ENCODE measurements at places on chromosomes 3 and 15. TPM values are rescaled to one million over a fixed set of nuclear protein-coding genes. Genes with fewer than 3 reads are reported as not detected.

The UPK1B gene
- total RNA-seq, result 5.2 TPM

- no peaks in the 10 kb centered on the region for H3K4me1 ChIP-seq
- H3K27me3 ChIP-seq, result no peaks in the 10 kb centered on the region
- no peak overlapping the region for H3K27ac ChIP-seq
- no peak overlapping the region for H3K4me3 ChIP-seq
Measured at GRCh38 chr3:110710603-110711002, 361.0 kb upstream of the NECTIN3 start.

- no peak overlapping the region for H3K4me3 ChIP-seq
- no peaks in the 10 kb centered on the region for H3K27me3 ChIP-seq
- no peaks in the 10 kb centered on the region for H3K36me3 ChIP-seq
- no peak overlapping the region for H3K27ac ChIP-seq
Measured at GRCh38 chr3:36197151-36197550, 183.2 kb upstream of the STAC start.

- no peaks in the 10 kb centered on the region for H3K27me3 ChIP-seq
- H3K4me3 ChIP-seq, result no peak overlapping the region
- no peaks in the 10 kb centered on the region for H3K4me1 ChIP-seq
- no peak overlapping the region for H3K27ac ChIP-seq
- no peak for DNase-seq
Measured at GRCh38 chr3:62926494-62926893, 51.3 kb upstream of the CADPS start.

- no peak overlapping the region for H3K4me3 ChIP-seq
- H3K27ac ChIP-seq, result no peak overlapping the region
- H3K27me3 ChIP-seq, result no peaks in the 10 kb centered on the region
- no peaks in the 10 kb centered on the region for H3K36me3 ChIP-seq
Measured at GRCh38 chr3:58607816-58608215, 30.6 kb upstream of the FAM107A start.

- no peaks in the 10 kb centered on the region for H3K36me3 ChIP-seq
- peak overlapping the region; percentile 80 for H3K27ac ChIP-seq
- H3K27me3 ChIP-seq, result no peaks in the 10 kb centered on the region
- DNase-seq, result no peak
- H3K4me3 ChIP-seq, result peak overlapping the region; percentile 29
Measured at GRCh38 chr3:112635674-112636073, 5.3 kb downstream of the CCDC80 start.

DNA sequence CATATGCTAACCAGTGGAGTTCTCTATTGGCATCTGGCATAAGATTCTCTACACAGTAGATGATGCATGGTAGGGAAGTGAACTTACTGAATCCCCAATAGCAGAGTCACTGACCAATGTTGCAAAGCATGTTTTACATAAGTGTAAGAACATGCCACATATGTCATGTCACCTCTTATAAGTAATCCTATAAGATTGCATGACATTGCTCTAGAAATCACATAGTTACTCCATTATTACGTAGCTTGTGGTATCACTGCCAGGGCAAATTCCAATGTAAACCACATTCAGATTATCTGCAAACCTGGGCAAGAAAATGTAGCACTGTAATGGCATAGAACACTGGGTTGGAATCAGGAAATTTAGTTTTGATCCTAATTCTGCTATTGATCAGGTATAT, 198.2 kb upstream of the UMPS start:
- H3K27ac ChIP-seq, result no peak overlapping the region
- no peak overlapping the region for H3K4me3 ChIP-seq
- no peaks in the 10 kb centered on the region for H3K4me1 ChIP-seq
- no peaks in the 10 kb centered on the region for H3K36me3 ChIP-seq

- H3K36me3 ChIP-seq, result peaks cover 30% of the 10 kb centered on the region
- H3K4me3 ChIP-seq, result no peak overlapping the region
- DNase-seq, result no peak
- H3K4me1 ChIP-seq, result no peaks in the 10 kb centered on the region
- no peaks in the 10 kb centered on the region for H3K27me3 ChIP-seq
Measured at GRCh38 chr3:182855076-182855475, 61.8 kb downstream of the ATP11B start.

The GAP43 gene
- total RNA-seq, result 1.7 TPM

GRCh38 chr3:81923038-81923437, 161.6 kb upstream of the GBE1 start:
- no peaks in the 10 kb centered on the region for H3K27me3 ChIP-seq
- no peak for DNase-seq
- no peaks in the 10 kb centered on the region for H3K36me3 ChIP-seq
- H3K27ac ChIP-seq, result no peak overlapping the region
- no peak overlapping the region for H3K4me3 ChIP-seq
- H3K4me1 ChIP-seq, result no peaks in the 10 kb centered on the region

DNA sequence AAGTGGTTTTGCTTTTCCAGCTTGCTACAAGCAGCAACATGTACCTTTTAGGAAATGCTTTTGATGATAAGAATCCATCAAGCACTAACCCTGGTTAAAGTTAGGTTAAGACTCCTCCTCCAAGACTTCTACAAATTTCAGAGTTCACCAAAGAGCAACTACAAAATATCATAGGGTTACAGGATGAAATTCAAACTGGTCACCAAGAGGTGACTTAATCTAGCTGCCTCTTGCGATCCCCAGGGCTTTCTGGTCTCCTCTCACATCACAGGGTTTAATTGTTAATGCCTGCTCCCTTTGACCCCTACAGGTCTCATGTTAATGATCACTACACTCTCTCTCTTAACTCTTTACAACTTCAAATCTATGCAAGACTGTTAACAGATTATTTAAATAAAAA, 66.5 kb downstream of the DPH6 start:
- H3K27ac ChIP-seq, result no peak overlapping the region
- no peaks in the 10 kb centered on the region for H3K4me1 ChIP-seq
- H3K27me3 ChIP-seq, result no peaks in the 10 kb centered on the region
- no peak overlapping the region for H3K4me3 ChIP-seq
- no peak for DNase-seq
- H3K36me3 ChIP-seq, result peaks cover 3% of the 10 kb centered on the region

- H3K27me3 ChIP-seq, result no peaks in the 10 kb centered on the region
- peaks cover 26% of the 10 kb centered on the region for H3K4me1 ChIP-seq
- no peak for DNase-seq
- H3K27ac ChIP-seq, result no peak overlapping the region
Measured at GRCh38 chr3:15097891-15098290, 1.1 kb downstream of the RBSN start.

The SI gene
- total RNA-seq, result not detected

DNA sequence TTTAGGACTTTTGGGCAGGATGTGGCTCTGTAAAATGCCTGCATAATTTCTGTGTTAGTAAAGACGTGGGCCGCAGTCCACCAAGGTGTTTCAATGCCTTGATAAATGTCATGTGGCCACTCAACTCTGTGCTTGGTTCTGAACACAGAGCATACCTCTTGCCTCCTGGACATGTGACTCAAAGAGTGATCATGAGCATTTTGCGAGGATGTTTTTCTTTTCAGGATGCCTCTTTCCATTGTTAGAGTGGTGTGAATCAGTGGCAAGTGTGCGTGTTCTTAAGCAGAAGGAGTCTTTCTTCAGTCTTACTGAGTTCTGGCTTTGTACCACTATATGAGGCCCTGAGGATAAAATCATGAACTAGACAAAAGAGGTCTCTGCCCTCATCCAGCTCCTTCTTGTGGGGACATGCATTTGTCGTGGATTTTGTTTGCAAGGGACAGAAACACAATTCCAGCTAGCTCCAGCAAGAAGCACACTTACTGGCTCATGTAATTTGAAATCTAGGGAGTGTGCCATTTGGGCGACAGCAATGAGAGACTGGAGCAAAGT, 363.4 kb downstream of the LRTM1 start:
- no peaks in the 10 kb centered on the region for H3K36me3 ChIP-seq
- no peak overlapping the region for H3K4me3 ChIP-seq
- H3K4me1 ChIP-seq, result no peaks in the 10 kb centered on the region

DNA sequence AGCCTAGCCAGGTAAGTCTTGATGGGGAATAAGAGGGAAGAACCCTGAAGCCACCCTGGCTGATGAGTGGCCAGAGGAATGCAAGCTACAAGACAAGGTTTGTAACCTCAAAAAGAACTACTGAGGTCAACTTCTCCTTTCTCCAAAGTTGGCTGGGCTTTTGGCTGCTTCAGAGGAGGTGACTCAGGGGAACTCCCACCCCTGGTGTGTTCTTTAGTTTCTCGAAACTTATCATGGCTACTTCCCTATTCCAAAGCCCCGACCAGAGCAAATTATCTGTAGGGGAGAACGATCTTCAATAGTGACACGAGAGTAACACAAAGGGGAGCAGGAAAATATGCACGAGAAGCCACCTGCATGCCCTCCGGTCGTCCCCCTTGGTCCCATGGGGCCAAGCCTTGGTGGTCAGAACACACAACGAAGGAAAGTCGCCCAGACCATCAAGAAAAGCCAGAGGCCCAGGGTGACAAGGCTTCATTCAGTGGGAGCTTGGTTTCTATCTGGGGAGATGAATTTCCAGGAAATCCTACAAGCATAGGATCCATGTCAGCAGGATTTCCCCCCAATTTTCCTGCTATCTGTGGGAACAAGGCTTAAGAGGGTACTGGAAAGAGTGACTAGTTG, 6.5 kb upstream of the BCL2A1 start:
- H3K4me1 ChIP-seq, result peaks cover 6% of the 10 kb centered on the region
- no peaks in the 10 kb centered on the region for H3K36me3 ChIP-seq
- no peak overlapping the region for H3K27ac ChIP-seq
- peak; percentile 57 for DNase-seq
- no peak overlapping the region for H3K4me3 ChIP-seq

The WNT7A gene
- total RNA-seq, result not detected

DNA sequence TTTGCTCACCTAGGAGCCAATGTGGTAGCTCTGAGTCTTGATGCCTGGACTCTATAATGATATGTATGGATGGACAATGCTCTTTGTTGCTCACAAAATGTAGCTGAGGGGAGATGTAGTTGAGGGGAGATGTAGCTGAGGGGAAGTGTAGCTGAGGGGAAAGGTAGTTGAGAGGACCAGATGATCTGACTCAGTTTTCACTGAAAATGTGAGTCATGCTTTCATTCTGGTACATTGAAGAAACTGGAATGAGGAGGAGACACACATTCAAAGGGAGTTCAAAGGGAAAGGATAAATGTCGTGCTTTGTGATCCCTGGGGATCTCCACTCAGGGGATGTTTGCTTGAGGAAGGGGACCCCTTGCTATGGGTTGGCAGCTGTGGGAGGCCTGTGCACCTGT, 302.9 kb upstream of the TRIM42 start:
- H3K27ac ChIP-seq, result no peak overlapping the region
- H3K36me3 ChIP-seq, result no peaks in the 10 kb centered on the region
- H3K4me3 ChIP-seq, result no peak overlapping the region
- H3K27me3 ChIP-seq, result no peaks in the 10 kb centered on the region
- no peak for DNase-seq

DNA sequence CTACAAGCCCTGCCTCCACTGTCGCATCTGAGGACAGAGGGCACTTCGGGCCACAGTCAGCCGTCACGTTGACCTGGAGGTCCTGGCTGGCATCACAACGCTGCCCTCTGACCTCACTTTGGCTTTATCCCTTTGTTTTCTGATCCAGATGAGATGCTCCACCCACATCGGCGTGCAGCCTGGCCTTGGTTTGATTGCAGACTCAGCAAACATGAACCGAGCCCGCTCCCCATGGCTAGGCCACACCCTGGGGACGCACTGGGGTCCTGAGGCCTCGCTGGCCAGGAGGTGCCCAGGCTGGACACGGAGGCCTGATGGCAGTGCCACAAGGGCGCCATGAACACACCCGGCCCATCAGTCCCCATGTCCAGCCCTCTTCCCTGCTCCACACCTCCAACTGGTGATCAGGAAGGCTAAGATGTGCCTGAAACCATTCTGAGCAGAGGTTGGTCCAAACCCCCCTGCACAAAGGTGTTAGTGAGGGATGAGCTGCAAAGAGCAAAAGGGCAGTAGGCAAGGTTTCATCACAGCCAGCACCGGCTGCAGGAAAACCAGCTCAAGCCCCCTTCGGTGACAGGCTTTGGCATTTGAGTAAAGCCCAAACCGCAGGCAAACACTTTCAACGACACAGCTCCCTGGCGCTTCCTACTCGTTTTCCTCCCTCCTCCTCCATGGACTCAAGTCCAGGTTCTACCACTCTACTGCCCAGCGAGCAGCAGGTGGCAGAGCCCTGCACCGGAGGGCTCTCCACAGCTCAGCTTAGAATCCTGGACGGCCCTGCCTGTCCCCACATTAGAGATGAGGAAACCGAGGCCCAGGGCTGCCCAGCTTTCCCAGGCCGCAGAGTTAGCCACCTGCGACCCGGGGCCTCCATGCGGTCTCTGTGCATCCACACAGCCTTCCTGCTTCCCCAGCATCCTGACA, 165.8 kb downstream of the NUP210 start:
- no peaks in the 10 kb centered on the region for H3K27me3 ChIP-seq
- H3K36me3 ChIP-seq, result no peaks in the 10 kb centered on the region
- no peak overlapping the region for H3K27ac ChIP-seq
- H3K4me1 ChIP-seq, result no peaks in the 10 kb centered on the region

- H3K27me3 ChIP-seq, result no peaks in the 10 kb centered on the region
- H3K36me3 ChIP-seq, result no peaks in the 10 kb centered on the region
- DNase-seq, result no peak
- H3K4me3 ChIP-seq, result no peak overlapping the region
- H3K4me1 ChIP-seq, result no peaks in the 10 kb centered on the region
Measured at GRCh38 chr3:168124291-168124690, 28.6 kb upstream of the GOLIM4 start.

The MFN1 gene
- 68.0 TPM for total RNA-seq

DNA sequence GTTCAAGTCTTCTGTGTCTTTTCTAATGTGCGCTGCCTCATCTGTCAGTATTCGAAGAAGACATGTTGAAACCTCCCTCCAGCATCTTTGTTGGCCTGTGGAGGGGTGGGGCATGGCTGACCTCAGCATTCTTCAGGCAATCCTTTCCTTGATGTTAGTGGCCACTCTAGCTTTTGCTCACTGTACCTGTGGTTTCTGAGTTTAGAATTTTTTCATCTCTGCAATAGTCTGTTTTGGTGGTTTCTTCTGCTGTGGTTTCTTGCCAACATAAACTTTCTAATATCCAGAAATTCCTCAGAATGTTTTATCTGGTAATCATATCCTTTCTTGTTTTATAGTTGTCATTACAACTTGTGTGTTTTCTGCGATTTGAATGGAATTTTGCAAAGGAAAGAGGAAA, 251.3 kb upstream of the NR2E3 start:
- no peaks in the 10 kb centered on the region for H3K4me1 ChIP-seq
- no peaks in the 10 kb centered on the region for H3K36me3 ChIP-seq
- H3K4me3 ChIP-seq, result no peak overlapping the region
- no peaks in the 10 kb centered on the region for H3K27me3 ChIP-seq
- DNase-seq, result no peak
- no peak overlapping the region for H3K27ac ChIP-seq

GRCh38 chr3:30691249-30691880, 85.0 kb downstream of the TGFBR2 start:
- no peak overlapping the region for H3K4me3 ChIP-seq
- peak overlapping the region; percentile 81 for H3K27ac ChIP-seq
- peaks cover 79% of the 10 kb centered on the region for H3K4me1 ChIP-seq
- no peaks in the 10 kb centered on the region for H3K27me3 ChIP-seq

Data from right atrium auricular region (tissue), 2 donors.